ENCODE measurements at places on chromosomes 6 and 20. TPM values are rescaled to one million over a fixed set of nuclear protein-coding genes. Genes with fewer than 3 reads are reported as not detected.

MAS1 gene
- total RNA-seq = not detected

- H3K27ac ChIP-seq = peak overlapping the region; percentile 12
- peaks cover 18% of the 10 kb centered on the region for H3K4me1 ChIP-seq
- no peak for DNase-seq
Observed at GRCh38 chr6:2909718-2910117, 6.6 kb upstream of the SERPINB9 start.

GRCh38 chr6:132527791-132528190 lies 10.3 kb upstream of the TAAR9 start:
- H3K4me1 ChIP-seq = peaks cover 4% of the 10 kb centered on the region
- H3K27ac ChIP-seq = no peak overlapping the region

DNA sequence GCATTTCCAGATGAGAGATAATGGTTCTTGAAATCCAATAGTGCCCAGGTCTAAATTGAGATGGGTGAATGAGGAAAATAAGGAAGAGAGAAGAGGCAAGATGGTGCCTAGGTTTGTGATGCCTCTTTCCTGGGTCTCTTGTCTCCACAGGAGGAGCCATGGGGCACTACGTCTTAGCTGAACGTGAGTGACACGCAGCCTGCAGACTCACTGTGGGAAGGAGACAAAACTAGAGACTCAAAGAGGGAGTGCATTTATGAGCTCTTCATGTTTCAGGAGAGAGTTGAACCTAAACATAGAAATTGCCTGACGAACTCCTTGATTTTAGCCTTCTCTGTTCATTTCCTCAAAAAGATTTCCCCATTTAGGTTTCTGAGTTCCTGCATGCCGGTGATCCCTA lies 6.8 kb downstream of the HFE start:
- peaks cover 17% of the 10 kb centered on the region for H3K4me1 ChIP-seq
- H3K27me3 ChIP-seq = no peaks in the 10 kb centered on the region
- H3K36me3 ChIP-seq = no peaks in the 10 kb centered on the region
- no peak for DNase-seq

- H3K4me3 ChIP-seq = no peak overlapping the region
- no peak for DNase-seq
- peaks cover 54% of the 10 kb centered on the region for H3K27me3 ChIP-seq
- no peaks in the 10 kb centered on the region for H3K4me1 ChIP-seq
- H3K27ac ChIP-seq = no peak overlapping the region
Observed at GRCh38 chr20:62227591-62227976, 7.5 kb upstream of the HRH3 start.

DNA sequence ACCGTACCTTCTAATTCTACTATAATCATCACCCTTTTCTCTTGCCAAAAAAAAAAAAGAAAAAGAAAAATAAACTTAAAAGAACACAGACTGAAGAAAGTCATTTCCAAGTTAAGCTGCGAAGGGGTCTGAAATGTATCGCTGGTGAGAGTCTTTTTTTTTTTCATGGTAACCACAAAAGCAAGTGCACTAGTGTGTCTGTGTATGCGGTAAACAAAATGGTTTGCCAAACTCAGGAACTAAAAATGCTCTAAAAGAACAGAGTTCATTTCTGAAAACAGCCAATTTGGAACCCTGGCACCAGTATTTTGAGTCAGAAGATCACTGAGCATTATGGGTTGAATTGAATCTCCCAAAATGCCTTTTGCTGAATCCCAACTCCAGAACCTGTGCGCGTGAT lies 46.6 kb downstream of the CDH4 start:
- no peak overlapping the region for H3K4me3 ChIP-seq
- no peak overlapping the region for H3K27ac ChIP-seq
- no peaks in the 10 kb centered on the region for H3K27me3 ChIP-seq
- DNase-seq = no peak
- H3K4me1 ChIP-seq = no peaks in the 10 kb centered on the region
